Substantia nigra (tissue), 51 donors: ENCODE measurements at places on chromosomes 6 and 20.
A peak's percentile ranks its signal among the peaks of the same experiment; 100 is the strongest.

DNA sequence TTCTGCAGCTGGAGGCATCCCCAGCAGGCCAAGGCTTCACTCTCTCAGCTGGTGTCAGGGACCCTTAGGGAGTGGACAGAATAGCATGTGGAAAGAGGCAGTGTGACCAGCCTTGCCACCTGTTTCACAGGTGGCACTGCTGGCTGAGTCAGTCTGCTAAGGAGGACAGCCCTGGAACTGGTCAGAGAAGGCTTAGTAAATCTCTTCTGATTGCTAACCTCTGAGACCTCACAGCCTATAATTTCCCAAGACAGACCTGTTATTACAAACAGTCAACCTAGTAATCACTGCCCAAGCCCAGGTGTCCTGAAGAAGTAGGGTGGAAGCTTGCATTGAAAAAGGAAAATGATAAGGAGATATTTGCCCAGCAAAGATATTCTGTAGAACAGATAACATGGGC is 26.4 kb upstream of the PAQR8 start:
- DNase-seq = no peak

- no peak for DNase-seq
These were observed 25.7 kb upstream of the DEFB125 start for GRCh38 chr20:61757-62156.

- no peak for DNase-seq
These were observed 48.7 kb downstream of the FOXC1 start for GRCh38 chr6:1658212-1659005.

DNA sequence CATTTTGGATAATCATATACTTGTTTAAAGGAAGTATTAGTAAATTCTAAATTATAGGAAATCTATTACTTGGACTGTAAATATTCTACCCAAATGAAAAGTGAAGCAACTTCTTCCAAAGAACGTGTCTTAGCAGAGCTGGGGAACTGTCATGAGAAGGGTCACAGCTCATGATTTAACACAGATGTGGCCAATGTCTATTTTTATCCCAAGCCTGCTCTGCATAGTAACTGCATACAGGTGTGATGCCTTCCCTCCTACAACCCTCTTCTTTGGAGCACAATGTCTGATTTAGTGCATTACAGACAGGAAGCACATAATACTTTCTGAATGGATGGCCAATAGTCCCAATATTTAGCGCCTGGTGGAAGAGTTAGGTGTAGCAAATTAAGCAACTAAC is 138.7 kb upstream of the THEMIS start:
- DNase-seq = no peak

GRCh38 chr6:127300411-127300810 is 33.7 kb downstream of the RNF146 start:
- no peak for DNase-seq

DNA sequence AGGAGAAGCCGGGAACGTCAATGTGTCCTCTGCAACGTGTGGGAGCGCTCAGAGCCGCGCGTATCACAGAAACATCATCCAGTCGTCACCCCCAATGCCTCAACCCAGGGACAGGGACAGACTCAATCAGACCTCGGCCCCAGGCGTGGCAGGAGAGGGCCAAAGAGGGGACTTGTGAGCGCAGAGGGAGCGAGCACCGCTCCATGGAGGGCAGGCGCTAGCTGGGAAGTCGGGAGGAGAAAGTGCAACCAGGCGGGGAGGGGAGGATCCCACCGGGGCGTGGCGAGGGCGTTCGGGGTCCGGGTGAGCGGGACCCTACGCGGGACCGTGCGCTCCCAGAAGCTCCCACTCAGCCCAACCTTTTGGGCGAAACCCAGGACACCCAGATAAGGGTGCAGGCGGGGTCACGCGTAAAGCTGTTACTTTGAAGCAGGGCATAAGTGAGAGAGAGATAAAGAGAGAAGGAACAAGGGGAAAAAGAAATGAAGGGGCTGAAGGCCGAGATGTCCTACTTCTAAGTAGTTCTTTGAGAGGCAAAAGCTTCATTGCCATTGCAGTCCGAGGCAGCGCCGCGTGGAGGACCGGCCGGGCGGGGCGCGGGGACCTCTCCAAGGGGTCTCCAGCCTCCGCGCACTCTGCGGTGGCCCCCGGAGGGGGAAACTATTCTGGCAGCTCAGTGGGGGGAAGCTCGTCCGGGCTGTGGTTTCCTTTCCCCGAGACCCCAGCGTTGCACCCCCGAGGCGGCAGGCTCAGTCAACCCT is 862 bp upstream of the SOBP start:
- DNase-seq = peak; percentile 40

GRCh38 chr6:112150363-112150762 is 63.0 kb downstream of the FAM229B start:
- no peak for DNase-seq

DNA sequence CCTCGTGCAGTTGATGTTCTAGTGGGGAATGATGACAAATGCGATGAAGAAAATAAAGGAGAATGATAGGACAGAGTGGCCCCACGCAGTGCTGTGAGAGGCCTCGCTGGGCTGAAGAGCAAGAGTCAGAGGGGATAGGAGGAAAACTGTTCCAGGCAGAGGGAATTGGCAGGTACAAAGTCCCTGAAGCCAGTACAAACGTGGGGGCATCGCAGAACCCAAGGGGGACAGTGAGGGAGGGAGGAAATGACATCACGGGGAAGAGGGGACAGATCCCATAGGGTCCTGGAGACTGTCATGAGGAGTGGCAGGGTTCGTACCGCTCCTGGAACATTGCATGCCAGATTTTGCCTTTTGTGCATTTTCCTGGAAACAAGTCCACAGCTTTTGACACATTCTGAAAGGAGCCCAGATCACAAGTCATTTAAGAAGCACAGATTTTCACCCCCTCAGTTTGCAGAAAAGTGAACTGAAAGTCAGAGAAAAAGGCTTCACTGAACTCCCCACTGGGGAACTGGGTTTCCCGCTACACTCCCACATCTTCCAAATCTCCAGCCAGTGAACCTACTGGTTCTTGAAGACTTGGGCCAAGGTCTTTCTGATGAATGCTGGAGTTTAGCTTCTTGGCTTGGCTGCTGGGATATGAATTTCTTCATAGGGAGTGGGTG is 77.0 kb downstream of the SULF2 start:
- no peak for DNase-seq

DNA sequence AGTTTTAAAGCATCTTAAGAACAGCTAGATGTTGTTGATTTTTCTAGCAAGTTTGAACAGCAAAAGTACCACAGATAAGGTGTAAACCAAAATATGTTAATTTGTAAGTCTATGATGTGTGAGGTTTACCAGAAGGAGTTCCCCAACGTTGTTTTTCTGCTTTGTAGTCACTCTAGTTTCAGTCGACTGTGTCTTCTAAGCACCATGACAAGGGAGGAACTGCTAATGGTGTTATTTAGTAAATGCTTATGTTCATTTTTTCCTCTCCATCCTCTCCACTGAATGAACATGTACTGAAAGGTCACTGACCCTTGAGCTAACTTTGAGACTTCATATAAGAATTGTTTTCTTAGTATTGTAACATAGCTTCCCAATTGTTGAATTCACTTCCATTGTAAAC is 3.0 kb downstream of the ENPP3 start:
- no peak for DNase-seq

- no peak for DNase-seq
These were observed 40.1 kb downstream of the CYP24A1 start for GRCh38 chr20:54133434-54134427.

DNA sequence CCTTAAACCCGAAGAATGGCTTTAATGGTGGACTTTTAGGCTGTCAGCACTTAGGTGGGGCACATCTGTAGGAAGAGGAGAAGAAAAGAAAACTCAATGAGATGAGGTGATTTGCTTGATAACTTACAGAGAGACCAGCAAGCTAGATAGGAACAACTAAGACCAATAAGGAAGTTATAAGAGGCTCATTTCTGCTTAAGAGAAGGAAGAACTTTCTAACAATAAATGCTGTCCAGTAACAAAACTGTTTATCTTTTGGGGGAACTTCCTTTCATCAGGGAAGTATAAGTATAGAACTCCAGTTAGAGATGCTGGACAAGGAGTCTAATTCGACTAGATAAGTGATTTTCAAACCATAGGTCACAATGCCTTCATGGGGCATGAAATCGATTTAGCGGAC is 107.2 kb upstream of the SIRPA start:
- DNase-seq = no peak

GRCh38 chr20:611843-612185 is 1.7 kb upstream of the TCF15 start:
- no peak for DNase-seq

- DNase-seq = no peak
These were observed 43.6 kb downstream of the CTCFL start for GRCh38 chr20:57481281-57481711.

DNA sequence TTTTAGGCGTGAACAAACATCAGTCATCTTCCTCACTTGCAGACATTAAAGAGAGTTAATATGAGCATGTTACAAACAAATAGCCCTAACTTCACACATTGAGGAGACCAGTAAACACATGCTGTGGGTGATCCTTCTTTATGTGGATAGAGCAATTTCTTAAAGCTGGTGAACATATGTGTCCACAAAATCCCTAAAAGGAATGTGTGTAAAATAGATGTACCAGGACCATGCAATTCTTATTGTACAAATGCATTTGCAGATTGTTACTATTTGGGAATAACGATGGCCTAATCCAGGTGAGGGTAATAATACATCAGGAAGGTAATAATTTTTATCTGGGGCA is 228.9 kb downstream of the ALDH8A1 start:
- DNase-seq = no peak

DNA sequence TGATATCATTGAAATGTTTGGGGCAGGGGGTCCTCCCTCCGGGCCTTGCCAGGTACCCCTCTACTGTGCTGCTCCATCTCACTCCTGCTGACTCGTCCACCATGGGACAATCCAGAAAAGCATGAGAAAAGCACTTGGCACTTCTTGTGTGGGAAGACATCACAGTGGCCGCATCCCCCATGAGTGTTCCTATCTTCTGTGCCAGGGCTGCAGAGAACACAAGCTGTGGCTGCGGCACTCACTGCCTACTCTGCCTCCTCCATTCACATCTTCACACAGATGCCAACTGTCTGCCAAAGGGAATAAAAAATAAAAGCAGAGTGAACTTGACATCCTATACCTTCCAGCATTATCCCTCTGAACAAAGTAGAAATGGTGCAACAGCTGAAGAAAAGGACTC is 117.4 kb upstream of the PROKR2 start:
- DNase-seq = no peak

DNA sequence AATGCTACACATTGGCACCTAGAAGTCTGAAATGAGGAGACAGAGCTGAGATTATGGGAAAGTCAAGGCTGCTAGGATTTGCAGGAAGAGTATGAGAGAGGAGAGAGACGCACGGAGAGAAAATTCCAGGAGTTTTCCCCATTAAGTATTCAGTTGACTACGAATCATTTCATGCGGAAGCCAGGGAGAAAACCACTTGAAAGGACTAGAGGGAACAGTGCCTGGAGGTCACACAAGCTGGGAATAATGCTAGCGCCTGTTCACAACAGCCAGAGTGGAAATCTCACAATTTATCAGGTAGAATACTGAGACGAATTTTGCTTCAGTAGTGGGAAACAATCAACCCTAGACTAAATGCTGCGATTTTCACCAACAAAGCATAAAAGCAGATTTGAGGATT is 118.6 kb downstream of the MOXD1 start:
- no peak for DNase-seq

DNA sequence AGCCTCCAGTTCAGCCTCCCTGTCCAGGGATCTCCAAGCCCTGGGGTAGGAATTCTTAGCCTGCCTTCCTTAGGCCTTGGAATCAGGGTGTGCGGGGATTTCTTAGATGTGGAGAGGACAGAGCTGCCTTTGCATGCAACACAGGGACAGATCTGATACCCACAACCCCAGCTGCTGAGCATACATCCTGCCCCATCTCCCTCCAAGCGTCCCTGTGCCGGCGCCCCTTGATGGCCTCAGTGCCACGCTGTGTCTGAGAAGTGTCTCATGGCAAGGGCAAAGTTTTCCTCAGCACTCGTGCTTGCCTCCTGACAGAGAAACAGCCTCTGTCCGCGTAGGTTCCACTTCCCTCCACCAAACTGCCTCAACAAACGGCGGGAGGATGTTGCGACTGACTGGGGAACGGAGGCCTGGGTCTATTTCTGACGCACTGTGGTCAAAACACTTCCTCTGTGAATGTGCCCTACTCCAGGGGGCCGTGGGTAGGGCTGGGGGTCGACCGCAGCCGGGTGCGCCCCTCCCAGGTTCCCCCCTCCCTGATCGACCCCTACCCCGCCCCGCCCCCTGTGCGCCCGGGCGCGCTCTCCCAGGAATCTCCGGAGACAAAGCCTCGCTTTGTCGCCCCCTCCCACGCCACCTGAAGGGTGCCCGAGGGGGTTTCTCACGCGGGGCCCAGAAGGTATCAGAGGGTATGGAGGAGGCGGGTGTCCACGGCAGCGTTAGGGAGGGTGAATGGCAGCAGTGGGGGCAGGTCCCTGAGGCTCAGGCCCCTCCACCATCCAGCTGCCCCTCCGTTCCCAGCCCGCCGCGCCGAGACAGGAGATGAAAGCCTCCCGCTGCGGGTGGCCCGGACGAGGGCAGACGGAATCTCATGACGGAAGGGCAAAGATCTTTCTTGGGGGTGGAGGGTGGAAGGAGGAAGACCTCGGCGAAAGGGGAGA is 806 bp downstream of the MICAL1 start:
- DNase-seq = peak; percentile 52

GRCh38 chr6:37244430-37245310 is 12.9 kb upstream of the TBC1D22B start:
- DNase-seq = no peak

DNA sequence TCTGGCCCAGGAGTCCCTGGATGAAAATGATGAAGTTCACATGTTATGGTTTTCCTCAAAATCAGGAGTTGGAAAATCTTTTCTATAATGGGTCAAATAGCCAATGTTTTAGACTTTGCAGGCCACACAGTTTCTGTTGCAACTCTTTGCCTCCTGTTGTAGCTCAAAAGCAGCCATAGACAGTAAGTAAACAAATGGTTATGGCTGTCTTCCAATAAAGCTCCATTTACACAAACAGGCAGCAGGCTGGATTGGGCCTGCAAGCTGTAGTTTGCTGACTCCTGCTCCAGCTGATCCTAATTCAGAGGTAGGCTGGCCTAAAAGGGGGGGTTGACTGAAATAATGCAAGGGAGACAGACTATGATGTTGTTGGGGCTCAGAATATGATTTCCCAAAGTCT is 33.0 kb downstream of the METTL24 start:
- DNase-seq = no peak

DNA sequence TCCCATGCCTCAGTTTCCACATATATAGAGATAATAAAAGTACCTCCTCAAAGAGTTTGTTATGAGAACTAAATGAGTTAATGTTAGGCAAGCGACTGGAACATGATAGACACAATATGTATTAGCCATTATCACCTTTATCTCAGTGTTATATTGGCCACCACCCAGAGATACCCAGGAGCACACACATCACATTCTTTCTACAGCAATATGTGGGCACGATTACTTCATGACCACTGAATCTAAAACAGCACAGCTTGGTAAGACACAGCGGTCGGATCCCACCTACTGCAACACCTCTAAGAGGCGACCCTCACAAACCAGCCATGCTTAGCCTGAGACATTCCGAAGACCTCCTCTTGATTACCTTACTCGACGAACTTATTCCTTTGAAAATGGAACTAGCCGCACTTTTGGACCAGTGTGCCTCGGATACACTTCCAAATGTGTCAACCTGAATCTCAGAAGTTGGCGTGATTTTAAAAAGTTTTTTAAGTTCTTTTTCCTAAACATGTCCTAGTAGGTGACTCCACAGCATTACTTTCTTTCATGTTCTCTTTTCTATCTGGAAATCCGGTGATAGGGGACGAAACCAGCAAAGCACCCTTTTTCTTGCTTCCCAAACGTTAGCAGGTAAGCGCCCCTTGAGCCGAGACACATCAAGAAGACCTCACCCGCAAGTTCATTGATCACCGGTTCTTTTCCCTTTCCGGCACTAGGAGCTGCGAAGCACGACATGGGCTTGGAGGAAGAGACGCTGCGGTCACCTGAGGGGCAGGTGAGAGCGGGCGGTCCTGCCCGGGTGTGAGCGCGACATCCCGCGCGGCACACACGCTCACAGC is 923 bp downstream of the GMDS start:
- no peak for DNase-seq
